ENCODE measurements at places on chromosomes 6 and 20.
A peak's percentile ranks its signal among the peaks of the same experiment; 100 is the strongest.

GRCh38 chr6:33664506-33665057, 43.5 kb downstream of the ITPR3 start:
- no peak for DNase-seq

GRCh38 chr6:115729036-115729435, 331.7 kb downstream of the FRK start:
- DNase-seq: no peak

DNA sequence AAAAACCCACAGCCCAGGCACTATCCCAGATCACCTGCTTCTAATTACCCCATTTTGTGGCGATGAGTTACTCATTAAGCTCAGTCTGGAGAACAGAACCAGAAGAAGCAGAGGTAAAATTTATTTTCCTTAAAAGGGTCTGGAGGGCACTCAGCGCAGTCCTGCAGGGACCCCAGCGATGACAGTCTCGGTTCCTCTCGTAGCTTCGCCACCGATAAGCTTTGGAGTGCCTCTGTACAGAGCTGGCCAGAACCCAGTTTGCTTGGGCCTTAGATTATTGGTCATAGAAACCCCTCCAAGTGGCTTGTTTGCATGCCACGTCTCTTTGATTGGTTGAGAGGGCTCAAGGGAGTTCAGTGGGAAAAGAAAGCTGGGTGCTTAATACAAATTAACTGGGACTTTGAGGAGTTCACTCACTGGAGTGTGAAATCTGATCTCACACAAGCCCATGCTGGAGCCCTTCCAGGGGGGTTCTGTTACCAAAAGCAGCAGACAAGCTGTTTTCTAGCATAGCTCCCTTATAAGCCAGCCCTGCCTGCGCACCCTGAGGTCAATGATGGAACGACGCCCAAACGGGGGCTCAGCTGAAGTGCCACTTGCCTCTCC, 158.5 kb upstream of the ARID1B start:
- no peak for DNase-seq

- DNase-seq: peak; percentile 18
These were observed 14.5 kb downstream of the NPEPL1 start for GRCh38 chr20:58706975-58707681.

- no peak for DNase-seq
These were observed 24.0 kb upstream of the PHACTR3 start for GRCh38 chr20:59580146-59580946.

DNA sequence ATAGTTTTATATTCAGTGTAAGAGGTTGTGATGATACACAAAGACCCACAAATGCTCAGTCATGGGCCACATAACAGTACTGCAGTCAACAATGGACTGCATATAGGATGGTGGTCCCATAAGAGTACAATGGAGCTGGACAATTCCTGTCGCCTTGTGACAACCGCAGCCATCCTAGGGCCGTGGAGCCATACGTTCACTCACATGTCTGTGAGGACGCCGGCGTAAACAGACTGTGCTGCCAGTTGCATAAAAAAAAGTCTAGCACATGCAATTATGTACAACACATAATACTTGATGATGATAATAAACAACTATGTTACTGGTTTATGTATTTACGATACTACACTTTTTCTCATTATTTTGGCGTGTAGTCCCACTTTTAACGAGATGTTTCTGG, 30.9 kb downstream of the BFSP1 start:
- DNase-seq: no peak
